ENCODE measurements at places on chromosomes 2 and 18.

DNA sequence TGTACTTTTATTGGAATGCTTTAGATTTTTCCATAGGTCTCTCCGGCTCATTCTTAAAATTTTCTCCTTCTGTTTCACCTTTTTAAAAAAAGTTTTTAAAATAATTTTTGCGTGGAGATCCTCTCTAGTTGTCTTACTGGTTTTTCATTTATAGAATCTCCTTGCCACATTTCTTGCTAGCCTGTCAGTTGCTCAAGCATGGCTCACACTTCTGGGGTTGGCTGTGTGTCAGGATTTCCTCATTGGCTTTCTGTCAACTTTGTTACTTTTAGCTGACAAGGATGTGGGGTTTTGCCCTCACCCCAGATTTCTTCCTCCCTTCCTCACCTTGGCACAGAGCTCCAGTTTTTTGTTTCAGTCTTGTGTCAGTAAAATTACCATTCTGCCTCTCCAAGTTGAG lies 124.6 kb downstream of the ZNF407 start:
- DNase-seq = no peak

- DNase-seq = no peak
Measured at GRCh38 chr2:14219306-14219705, 413.2 kb upstream of the LRATD1 start.

GRCh38 chr18:22999212-22999611 lies 66.1 kb downstream of the RBBP8 start:
- DNase-seq = no peak

- DNase-seq = no peak
Measured at GRCh38 chr2:241564596-241565410, 6.3 kb downstream of the BOK start.

DNA sequence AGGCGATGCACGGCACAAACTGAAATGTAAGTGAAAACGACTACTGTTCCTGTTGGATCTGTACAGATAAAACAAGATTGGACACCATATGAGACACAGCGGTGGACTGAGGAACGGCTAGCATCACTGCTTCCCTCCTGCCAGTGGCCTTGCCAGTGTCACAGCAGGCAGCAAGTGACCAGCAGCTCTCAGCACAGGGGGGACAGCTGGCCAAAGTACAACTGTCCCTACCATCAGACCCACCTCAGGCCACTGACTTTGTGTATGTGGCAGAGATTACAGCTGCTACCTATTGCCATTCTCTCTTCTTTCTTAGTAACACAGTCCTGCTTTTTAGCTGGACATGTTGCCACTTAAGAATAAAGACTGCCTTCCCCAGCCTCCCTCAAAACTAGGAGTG lies 80.0 kb upstream of the SLC66A3 start:
- no peak for DNase-seq

DNA sequence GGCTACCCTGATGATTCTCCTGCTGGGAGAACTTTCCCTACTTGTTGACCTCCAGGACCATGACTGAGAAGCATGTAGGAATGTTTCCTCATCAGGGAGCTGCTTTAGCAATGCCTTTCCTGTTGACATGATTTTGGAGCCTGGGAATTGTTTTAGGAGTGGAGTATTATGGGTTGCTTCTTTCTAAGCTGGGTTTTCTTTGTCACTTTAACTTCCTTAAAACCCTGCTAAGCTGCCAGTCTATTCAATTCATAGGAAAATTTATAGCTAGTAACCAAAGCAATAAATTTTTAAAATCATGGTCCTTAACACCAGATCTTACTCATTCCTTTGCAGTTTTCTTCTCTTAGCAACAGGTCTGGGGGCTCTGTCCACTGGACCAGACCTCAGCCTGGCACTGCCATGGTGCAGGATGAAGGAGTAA lies 125.6 kb upstream of the TACR1 start:
- no peak for DNase-seq

DNA sequence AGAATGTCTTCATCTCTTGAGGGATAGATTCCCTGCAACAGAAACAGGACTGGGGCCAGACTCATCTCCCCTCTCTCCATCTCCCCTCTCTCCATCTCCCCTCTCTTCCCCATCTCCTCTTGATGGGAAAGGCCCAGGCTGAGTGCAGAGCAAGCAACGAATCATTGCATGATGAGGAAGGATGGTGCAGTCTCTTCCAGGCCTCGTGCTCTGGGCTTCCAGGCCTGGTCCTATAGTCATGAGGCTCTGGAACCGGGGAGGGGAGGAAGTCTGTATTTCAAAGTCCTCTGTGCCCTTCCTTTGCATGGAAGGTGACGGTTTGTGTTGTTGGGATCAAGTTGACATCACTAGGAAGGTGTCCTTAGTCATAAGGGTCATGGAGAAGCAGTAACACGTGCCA lies 115.6 kb upstream of the NEDD4L start:
- DNase-seq = no peak

GRCh38 chr2:9630117-9630735 lies 571 bp downstream of the YWHAQ start:
- no peak for DNase-seq

DNA sequence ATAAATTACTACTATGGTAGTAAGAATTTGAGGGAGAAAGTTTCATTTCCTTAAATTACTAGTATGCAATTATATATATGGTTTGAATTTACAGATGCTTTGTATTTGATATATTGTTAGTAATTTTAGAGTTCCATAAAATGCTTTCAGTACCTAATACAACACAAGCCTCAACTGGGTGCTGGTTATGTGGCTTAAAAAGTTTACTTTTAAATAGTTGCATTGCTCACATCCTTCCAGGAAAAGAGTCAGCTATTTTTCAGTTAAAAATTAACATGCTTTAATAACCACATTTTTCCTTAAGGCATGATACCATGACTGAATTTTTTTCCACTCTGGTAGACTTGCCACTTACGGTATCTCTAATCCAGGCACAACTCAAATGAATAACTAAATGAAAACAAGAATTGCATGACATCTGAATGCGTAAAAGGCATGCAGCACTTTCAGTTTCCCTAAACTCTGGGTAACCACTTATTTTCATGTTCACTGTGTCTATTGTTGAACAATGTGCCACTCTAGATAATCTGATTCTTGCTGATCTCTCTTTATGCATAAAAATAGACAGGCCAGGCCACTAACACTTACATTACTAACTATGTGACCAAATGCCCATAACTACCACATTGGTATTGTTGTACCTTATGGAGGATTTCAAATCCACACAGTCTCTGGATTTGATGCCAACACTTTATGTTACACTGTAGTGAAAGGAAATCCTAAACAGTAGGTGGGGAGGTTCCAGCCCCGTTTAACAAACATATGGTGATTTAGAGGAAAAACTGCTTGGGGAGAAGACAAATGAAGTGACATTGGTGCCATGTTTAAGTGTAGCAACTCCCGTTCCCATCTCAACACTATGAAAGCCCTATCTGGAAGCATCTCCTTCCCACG lies 35.5 kb upstream of the SLC35F5 start:
- no peak for DNase-seq

GRCh38 chr18:10202845-10203321 lies 251.6 kb upstream of the APCDD1 start:
- DNase-seq = no peak

DNA sequence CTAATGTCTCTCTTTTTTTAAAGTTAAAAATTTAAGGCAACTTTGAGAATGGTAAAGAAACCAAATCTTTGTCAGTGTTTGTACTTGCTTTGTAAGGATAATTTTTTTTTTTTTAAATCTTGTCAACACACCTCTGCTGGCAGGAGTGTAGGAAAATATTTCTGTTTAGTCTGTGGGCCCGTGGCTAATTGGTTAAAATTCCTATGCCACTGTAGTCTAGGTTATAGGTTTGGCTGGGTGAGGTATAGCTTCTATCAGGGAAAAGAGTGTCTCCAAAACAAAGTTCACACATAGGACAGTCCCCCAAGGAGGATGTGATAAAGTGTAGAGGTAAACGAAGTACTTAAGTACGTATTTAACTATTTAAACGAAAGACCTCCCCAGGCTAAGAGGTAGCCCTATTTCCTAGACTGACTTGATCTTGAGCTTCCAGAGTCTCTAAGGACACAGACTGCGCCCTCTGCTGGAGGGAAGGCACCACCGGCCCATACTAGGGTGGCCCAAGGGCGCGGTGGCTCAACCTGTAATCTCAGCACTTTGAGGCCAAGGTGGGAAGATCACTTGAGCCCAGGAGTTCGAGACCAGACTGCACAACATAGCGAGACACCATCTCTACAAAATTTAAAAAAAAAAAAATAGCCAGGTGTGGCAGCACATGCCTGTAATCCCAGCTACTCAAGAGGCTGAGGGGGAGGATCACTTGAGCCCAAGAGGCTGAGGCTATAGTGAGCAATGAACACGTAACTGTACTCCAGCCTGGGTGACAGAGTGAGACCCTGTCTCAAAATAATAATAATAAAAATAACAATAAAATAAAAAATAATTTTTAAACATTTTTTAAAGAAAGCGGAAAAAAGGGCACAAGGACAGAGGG lies 8.9 kb downstream of the TEX44 start:
- DNase-seq = no peak

DNA sequence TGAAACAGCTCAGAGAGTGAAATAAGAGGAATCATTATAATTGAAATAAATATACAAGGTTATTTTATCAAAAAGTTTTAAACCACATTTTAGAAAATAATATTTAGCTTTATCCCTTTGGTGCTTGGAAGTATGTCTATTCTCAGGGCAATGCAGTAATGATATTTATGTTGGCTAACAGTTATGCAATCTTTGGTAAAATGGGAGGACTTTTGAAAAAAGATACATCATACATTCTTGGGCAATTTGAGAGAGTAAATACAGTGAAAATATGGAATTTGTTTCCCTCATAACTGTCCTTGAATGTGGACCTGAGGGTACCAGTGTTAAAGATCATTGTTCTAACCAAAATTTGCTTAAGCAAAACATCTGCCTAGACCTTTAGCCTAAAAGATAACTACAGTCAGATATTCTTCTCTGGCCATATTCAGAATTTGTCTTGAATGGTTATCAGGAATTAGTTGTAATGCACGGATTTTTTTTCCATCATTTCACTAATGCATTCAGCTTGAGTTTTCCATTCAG lies 137.2 kb downstream of the LRRTM1 start:
- no peak for DNase-seq
